Central memory CD8-positive, alpha-beta T cell (primary cell): ENCODE measurements at places on chromosomes 12 and 14.

- DNase-seq = no peak
Observed at GRCh38 chr12:52371716-52372115, 4.4 kb upstream of the KRT85 start.

GRCh38 chr12:49548822-49549648, 10.2 kb downstream of the KCNH3 start:
- DNase-seq = no peak

DNA sequence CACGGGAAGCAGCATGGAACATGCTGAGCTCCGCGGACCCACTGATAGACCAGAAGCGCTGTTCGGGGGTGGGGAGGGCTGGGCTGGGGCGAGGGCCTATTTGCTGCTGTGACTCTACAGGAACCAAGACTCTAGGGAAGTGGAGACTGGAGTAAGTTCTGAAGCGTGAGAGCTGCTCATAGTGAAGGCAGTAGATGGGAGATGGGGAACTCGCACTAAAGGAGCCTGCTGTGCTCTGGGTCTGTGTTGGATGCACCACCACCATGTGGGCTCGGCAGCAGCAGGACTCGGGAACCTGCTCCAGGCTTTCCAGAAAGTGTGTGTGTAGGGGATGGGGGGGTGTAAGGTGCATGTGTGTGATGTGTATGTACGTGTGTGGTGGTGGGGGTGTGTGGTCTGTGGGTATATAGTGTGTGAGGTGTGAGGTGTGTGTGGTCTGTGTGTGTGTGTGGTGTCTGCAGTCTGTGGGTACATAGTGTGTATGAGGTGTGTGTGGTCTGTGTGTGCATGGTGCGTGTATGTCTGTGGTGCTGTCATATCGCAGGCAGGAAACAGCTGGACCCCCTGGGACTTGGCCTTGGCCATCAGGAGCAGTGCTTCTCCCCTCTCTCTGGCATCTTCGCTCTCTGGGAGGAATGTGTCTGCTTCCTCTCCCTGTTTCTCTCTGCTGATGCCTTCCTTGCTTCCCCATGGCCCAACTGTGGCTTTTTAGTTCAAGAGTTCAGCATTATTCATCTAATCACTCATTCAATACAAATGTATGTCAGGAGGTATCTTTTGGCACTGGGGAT, 378.9 kb downstream of the FUT8 start:
- DNase-seq = peak; percentile 30

DNA sequence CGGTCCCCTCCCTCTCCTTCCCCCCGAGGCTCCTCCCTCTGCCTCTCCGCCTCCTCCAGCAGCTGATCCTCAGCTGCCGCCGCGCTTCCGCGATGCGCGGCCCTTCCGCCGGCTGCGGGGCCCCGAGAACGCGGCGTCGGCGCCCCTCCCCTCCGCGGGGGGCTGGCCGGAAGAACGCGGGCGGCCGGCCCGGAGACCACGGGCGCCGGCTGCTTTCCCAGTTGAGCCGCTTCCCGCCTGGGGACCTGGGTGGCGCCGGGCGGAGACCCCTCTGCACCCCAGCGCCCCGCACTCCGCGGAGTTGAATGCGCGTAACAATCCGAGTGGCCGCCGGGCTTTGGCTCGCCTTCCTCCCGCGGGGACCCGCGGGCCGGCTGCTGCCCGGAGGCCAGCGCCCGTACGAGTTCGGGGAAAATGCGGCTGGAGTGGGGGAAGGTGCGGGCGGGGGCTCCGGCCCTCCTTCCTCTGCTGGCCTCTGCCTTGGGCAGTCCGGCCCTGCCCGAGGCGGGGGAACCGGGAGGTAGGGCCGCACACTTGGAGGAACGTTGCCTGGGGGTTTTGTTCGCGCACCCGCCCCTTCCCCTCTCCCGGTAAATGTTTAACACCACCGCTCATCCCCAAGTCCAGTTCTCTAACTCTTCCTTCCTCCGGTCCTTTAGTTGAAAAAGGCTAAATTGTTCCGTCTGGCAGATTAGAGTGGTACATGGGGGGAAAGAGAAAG, 393 bp upstream of the DCAF5 start:
- no peak for DNase-seq

DNA sequence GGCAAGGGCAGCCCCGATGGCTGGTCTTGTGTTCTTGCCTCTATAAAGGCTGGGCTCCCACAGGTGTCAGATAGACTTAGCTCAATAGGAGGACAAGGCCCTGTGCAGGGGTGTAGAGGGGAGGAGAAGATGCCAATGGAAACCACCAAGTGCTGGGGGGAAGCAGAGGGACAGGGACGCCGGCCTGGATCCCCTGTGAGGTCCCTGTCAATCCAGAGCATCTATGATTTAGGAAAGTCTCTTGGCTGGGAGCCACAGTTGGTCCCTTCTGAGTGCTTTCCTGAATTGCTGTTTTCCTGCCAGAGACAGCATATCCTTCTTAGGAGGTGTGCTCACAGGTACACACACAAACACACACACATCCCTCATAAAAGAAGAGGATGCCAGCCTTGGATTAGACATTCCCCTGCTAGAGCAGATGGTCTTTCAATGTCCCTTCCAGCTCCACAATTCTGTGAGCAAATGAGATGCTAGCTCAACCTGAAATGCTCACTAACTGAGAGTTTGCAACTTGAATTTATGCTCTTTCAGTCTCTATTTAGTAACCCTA, 62.7 kb downstream of the TTC7B start:
- DNase-seq = no peak

DNA sequence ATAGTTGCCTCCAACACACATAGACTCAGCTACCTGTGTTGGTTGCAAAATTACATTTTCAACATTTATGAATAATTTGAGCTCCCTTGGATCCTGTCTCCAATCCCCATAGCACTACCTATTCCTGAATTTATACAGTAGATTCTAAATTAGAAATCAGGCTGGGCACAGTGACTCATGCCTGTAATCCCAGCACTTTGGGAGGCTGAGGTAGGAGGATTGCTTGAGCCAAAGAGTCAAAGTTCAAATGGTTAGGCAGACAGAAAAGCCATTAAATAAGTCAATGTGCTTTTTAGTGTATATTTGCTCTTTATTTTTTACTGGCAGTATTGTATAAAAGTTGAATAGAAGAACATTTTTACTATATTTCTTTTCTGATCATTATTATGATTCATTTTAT, 24.9 kb upstream of the C2CD5 start:
- no peak for DNase-seq

DNA sequence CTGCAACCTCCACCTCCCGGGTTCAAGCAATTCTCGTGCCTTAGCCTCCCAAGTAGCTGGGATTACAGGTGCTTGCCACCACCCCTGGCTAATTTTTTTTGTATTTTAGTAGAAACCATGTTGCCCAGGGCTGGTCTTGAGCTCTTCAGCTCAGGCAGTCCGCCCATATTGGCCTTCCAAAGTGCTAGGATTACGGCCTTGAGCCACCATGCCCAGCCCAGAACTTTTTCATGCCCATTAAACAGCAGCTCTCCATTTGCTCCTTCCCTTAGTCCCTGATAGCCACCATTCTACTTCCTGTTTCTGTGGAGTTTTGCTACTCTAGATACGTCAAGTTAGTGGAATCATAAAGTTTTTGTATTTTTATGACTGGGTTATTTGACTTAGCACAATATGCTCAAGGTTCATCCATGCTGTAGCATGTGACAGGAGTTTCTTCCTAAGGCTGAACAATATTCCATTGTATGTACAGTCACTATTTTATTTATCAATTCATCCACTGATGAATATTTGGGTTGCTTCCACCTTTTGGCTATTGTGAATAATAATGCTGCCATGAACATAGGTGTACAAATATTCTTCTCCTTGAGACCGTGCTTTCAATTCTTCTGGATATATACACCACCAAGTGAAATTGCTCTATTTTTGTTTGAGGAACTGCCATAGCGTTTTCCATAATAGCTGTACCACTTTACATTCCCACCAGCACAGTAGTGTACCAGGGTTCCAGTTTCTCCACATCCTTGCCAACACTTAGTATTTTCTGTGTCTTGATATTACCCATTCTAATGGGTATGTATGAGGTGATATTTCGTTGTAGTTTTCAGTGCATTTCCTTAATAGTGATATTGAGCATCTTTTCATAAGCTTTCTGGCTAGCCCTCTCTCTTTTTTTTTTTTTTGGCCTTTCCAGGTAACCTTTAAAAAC, 15.0 kb downstream of the ATF1 start:
- no peak for DNase-seq

DNA sequence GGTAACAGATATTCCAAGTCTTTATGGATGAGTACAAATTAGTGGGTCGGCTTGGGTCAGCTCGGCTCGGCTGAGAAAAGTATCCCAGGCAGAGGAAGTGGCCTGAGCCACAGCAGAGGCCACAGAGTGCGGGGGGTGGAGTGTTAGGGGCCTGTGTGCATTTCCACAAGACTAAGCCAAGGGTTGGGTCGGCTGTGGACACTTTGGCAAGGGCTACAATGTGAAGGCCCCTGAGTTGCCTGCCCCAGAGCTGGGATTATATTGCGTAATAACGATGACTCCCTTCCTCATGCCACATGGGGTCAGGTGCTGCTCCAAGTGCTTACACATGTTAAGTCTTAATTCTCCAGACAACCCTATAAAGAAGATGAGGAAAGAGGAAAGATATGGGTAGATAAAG, 11.4 kb downstream of the EVL start:
- no peak for DNase-seq

- DNase-seq = no peak
Observed at GRCh38 chr14:64235652-64236640, 58.2 kb downstream of the ESR2 start.

DNA sequence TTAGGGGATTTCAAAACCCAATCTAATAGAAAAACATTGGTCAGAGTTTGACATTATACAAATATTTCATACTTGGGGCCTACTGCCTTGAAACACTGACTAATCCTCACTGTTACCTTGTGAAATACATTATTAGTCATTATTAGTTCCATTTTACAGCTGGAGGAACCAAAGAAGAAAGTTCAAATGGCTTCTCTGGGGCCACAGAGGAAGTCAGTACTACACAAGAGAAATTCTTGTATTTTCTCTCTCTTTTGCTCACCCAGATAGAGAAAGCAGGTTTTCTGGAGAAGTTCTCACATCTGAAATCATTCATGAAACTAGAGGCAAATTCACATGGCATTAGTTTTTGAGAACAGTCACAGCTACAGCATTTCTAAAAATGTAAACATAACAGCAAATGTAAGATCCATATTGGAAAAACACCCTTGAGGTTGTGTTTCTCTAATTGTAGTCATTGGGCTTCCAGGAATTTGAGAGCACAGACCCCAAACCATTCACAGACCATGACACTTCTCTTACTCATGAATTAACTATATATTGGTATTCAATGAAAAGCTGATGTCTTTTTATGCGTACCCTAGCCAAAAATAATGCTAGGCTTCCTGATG, 83.0 kb downstream of the LLPH start:
- DNase-seq = no peak

GRCh38 chr12:89507015-89507824, 17.4 kb downstream of the GALNT4 start:
- DNase-seq = no peak

DNA sequence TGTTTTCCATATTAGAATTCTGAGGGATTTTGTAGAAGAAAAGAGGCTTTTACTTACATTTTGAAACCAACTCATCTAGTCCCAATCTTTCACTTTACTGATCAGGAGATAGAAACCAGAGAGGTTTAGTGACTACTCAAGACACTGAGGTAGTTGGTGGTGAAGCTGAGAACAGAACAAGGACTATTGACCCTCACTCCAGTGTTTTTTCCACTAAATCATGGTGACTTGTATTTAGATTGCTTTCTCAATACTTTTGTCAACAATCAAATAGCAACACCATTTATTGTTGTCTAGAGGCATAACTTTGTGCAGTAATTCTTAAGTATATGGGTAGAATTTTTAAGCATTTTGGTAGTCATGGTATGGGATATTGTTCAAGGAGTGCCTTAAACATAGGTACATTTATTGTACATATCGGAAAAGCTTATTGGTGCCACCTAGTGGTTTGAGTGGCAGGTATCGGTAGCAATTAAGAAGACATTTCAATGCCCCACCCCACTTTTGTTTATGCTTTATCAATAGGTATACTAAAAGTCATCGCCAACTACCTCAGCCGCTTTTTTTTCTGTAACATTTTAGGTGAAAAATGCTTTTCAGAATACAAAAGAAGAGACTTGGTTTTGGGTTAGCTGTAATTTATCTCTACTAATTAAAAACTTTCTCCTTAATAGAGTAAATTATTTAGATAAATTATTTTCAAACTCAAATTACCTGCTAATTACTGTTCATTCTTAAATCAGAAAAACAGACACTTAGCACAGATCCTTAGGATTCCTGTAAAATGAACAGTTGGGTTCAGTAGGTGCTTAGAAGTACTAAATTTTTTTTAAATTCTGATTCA, 47.3 kb upstream of the PAWR start:
- no peak for DNase-seq

- no peak for DNase-seq
Observed at GRCh38 chr12:10101042-10101579, 2.3 kb upstream of the CLEC1A start.

GRCh38 chr12:30926243-30927221, at the start of gene TSPAN11:
Gene TSPAN11 (plus strand): TSS chr12:30926748. CDS start chr12:30953992, 27,244 bp downstream.
- DNase-seq = no peak

DNA sequence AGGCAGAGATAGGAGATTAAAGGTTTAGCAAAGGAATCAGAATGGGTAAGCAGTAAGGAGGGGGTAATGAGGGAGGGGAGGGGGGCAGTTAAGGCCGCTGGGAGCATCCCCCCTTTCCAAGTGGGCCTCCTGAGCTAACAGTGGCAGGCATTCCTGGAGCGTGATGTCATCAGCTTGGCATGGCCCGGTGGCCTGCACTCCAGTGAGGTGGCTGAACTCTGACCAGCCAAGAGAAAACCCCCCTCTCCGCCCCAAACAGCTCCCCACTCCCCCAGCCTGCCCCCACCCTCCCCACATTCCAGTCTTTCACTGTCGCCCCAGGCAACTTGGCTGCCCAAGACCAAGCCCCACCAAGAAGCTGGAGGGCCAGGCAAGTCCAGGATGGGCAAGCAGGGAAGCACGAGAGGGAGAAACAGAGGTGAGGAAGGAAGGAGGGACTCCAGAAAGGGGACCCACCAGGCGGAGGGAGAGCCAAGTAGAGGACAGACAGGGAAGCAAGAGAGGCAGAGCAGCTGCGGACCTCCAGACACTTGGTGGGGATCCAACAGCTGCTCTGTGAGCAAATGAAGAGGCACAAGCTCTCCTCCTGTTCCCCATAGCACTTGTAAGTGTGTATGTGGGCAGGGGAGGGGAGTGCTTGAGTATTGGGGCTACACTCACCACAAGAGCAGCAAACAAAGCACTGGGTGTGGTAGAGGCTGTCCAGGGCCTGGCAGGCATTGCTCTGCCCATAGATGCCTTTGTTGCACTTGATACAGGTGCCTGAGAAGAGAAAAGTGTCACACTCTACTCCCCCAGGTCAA, 4.5 kb downstream of the AJUBA start:
- no peak for DNase-seq

GRCh38 chr12:505221-505620, 45.5 kb downstream of the B4GALNT3 start:
- DNase-seq = no peak

DNA sequence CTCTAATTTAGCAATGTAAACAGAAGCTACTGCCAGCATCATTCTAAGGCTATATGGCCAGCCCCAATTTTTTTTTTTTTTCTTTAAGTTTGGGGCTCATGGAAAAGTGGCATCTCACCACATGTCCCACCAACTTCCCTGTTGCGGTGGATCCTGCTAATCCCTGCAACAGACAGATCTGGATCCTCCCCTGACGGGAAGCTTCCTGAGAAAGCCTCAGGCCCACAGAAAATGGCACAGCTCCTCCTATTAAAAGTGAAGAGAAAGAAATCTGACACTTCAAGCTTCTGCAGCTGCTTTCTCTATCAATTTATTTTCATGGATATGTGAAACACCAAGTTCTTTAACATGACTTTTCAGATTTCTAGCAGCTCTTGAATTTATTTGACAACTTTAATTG, 433.8 kb upstream of the DCN start:
- no peak for DNase-seq
